Left lung (tissue), 14 donors: ENCODE measurements at places on chromosomes 7 and 10.

DNA sequence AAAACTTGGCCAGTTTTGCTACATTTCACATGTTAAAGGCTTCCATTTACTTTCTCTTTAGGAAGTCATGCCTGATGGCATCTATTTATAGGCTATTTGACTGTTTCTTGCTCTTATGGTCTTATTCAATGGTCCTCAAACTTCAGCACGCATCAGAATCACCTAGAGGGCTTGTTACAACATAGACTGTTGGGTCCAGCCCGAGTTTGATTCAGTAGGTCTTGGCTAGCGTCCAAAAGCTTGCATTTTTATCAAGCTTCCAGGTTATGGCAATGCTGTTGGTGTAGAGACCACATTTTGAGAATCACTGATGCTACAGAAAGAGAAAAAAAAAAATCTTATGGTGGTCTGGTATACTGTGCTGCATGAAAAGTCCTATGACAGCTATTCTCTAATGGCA lies 51.9 kb downstream of the MTPN start:
- DNase-seq: no peak

DNA sequence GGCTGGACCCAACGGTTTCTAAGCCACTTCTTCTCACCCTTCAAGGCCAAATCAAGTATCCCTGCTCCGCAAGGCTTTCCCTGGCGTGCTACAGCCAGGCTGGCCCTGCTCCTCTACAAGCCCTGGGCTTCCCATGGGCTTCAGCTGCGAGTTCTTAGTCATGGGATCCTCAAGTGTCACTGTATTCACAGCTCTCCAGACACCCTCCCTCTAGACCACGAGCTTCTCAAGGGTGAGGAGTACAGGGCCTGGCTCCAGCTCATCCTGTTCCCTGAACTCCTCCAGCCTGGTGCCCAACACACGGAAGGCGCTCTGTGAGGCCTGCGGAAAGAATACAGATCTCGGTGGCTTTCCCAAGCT lies 38.8 kb downstream of the FAM53B start:
- no peak for DNase-seq

DNA sequence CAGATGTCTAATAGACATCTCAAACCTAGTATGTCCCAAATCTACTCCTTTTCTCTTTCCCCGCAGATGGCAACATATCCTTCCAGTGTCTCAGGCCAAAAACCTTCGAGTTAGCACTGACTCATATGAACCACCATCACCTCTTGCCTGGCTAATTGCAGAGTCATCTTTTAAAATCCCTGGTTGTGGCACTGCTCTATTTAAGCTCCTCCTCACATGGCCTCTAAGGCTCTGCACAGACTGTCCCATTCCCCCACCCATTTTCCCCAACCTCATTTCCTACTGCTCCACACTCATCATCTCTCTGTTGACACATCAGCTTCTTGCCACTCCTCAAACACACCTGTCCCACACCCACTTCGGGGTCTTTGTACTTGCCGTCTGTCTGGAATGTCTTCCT lies 16.8 kb upstream of the HBP1 start:
- no peak for DNase-seq

DNA sequence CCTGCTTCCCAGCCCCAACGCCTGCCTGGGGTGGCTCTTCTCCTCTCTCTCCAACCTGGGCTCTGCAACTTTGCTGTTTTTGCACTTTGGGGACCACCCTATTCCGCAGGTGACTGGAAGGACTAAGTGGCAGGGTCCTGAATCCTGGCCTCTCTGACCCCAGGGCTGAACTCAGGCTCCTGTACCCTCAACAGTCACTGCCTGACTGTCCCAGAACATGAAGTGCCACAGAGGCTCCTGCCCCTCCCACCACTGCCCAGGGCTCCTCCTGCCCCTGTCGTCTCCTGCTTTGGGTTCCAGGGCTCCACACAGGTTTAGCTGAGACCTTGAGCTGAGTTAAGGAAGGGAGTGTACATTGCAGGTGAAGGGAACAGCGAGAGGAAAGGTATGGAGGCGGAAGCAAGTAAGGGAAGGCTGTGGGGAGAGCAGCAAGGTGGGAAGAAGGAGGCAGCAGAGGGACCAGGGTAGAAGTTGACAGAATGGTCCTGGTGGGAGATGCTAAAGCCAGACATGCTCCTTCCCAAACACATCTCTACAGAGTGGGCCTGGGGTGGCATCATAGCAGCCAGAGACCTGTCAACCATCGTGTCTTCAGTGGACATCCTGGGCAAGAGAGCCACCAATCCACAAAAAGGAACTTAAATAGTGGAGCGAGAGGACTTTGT lies 5.7 kb upstream of the GRID1 start:
- DNase-seq: peak; percentile 24

DNA sequence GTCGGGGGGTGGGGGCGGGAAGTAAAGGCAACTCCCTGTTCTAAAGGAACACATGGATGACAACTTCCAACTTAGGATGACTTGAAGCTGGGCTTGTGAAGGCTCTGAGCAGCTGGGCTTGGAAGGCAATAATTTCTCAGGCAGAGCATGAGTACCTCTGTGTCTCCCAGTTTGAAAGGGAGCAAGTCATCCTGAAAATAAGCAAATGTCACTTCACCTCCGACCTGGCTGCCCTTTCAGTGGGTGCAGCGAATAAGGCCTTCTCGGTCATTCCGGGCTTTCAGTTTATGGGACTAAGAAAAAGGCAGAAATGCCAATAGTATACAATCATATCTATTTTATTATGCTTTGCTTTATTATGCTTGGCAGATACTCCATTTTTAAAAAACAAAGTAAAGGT lies 15.3 kb upstream of the ADAMTS14 start:
- DNase-seq: no peak

DNA sequence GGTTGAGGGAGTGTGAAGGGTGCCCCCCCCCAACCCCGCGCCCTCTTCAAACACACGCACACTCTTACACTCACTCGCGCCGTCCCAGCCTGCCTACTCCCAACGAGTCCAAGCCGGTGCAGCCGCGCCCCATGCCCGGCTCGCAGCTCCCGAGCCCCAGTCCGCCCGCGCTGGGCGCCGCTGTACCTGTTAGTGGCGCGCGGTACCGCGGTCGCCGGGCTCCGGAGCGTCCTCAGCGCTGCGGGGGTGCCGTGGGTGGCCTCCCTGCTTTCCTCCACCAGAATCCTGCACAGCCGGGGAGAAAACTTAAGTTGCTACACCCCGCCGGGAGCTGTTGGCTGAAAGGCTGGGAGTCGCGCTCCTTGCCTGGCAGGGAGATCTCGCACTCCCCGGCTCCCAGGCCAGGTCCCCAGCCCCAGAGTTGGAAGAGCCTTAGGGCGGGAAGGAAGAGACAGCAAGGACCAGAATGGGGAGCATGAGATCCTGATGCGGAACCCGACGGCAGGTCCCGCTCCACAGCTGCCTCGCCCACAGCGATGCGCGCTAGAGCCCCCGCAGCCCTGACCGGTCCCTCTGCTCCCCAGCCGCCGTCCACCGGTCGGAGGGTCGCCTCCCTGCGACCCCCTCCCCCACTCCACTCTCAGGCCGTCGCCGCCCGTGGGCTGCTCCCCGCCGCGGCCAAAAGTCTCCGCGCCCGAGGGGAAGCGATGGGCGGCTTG lies 863 bp downstream of the ST8SIA6 start:
- DNase-seq: peak; percentile 46

GRCh38 chr10:52623761-52624160 lies 148.8 kb downstream of the MBL2 start:
- DNase-seq: no peak

GRCh38 chr7:157752832-157753291 lies 416.1 kb downstream of the DNAJB6 start:
- no peak for DNase-seq

DNA sequence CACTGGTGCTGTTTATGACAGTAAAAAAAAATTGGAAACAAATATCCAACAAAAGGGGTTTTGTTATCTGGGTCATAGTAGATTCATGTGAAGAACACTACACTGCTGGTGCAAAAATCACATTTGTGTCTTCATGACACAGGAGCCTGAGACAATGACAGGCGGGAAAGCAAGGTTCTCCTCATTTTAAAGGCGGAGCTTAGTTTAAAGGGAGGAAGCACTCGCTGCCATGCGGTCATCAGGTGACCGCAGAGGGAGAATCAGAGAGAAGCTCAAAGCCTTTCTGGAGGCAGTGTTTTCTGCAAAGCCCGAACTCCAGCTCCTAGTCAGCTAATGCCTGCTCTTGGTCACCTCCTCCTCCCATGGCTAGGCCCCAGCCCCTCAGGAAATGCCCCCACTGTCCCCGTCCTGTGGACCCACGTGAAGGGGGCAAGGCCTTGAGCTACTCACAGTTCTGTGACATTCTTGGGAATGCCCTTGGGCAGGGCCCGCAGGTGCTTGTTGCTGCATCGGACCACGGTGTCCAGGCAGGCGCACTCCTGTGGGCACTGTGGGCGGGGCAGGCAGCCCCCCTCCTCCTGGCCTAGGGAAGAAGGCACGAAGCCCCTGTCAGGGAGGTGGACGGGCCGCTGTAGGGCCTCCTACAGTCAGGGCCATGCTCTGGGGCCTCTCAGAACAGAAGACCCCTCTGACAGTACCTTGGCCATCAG lies 146.1 kb downstream of the SLIT1 start:
- DNase-seq: no peak

DNA sequence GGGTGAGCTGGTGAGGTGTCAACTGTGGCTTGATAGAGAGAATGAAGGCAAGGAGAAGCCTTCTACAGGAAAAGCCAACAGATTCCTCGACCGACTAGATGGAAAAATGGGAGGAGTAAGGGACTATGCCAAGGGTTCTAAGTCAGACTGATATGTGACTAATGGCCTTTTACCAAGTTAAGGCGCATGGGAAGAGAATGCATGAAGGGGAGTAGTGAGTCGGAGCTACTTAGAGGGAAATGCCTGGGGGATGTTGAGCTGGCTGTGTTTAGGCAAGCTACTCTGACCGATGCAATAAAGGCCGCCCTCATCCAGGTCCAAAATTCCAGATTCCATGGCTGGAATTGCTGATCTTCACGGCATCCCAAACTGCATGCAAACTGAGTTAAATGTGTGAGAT lies 48.2 kb downstream of the APBB1IP start:
- DNase-seq: no peak

DNA sequence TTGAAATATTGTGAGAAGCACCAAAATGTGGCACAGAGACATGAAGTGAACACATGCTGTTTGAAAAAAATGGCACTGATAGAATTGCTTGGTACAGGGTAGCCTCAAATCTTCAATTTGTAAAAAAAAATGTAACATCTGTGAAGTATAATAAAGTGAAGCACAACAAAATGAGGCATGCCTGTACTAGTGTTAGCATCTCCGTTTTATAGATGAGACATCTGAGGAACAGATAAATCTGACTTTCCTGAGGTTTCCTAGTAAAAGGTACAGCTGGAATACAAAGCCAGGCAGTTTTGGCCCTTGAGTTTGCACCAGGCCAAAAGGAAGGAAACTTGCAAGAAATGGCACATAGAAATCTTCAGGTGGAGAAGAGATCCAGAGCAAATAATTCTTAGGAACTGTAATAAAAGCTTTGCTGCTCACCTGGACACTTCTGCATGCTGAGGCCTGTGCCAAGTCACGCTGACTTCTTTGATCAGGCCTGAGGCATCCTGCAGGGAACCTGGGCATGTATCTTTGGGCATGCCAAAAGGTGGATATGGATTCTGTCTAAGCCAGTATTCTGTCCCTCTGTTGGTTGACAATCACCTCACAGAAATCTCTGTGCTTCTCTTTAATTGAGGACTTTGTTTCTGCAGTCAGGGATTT lies 251.5 kb upstream of the PLPP4 start:
- DNase-seq: no peak

DNA sequence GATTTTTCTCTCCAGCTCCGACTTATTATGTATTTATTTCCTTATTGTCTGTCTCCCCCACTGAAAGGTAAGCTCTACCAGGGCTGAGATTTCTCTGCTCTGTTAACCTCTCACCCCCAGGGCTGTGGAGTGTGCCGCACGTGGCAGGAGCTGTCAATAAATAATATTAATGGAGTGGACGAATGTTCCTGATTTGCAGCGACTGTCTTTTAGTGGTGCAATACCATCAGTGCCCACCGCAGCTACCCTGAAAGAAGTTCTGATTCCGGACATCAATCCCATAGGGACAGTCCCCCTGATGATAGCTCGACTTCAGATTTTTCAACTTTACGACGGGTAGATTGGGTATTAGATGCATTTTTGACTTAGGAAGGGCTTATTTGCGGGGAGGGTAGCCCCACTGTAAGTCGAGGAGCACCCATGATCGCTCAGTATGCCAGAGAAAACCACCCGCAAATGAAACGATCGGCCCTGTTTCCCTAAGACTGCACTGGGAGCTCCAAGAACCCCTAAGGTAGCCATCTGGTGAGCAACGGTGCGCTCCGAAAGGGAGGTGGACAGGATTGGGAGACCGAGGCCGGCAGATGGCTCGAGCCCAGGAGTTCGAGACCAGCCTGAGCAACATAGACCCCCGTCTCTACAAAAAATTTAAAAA lies 986 bp upstream of the PPP2R2D start:
- DNase-seq: no peak

- no peak for DNase-seq
Observed at GRCh38 chr10:124257781-124258180, 160.9 kb downstream of the OAT start.

DNA sequence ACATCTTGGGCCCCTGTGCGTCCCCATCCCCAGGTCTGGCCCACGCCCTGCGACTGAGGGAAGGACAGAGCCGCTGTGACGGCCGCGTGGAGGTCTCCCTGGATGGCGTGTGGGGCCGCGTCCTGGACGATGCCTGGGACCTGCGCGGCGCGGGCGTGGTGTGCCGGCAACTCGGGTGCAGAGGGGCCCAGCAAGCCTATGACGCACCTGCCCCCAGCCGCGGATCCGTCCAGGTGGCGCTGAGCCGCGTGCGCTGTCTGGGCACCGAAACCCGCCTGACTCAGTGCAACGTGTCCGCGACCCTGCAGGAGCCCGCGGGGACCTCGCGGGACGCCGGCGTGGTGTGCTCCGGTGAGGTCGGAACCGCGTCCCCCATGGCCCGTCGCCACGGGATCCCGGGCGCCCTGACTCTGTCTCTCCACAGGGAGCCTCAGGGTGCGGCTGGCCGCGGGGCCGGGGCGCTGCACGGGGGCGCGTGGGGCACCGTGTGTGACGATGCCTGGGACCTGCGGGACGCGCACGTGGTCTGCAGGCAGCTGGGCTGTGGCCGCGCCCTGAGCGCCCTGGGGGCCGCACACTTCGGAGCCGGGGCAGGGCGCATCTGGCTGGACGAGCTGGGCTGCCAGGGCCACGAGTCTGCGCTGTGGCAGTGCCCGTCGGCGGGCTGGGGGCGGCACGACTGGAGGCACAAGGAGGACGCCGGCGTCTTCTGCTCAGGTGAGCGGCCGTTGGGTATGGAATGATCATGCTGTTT lies 5.9 kb downstream of the SCART1 start:
- DNase-seq: no peak

DNA sequence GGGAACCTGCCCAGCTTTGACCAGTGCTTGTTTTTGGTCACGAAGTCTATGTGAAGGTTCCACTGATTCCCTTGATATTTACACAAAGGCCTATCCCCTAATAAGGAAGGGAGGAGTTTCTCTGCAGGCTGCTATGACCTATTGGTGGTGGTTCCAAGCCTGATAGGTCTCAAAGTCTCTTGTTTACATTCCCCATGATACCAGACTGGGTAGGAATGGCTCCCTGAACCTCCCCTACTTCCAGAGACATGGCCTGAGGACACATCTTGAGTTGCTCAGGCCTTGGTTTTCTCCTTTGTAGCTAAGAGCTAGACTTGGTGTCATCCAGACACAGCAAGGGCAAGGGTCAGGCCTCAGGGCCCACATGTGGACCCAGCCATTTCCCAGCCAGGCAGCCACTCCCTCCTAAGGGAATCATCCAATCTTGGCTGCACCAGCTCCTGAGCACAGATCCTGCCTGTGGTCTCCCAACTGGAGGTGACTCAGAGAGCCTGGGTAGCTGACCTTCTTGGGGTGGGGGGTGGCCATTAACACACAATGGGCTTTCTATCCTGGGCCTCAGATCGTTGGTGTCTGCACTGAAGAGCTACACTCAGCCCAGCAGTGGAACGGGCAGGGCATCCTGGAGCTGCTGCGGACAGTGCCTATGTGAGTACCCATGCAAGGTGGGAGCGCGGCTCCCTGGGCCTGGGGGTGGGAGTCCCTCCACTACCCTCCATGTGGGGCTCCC lies 51.0 kb upstream of the TRIM8 start:
- DNase-seq: no peak
